EH (cell line): ENCODE measurements at places on chromosomes 16 and 17.

DNA sequence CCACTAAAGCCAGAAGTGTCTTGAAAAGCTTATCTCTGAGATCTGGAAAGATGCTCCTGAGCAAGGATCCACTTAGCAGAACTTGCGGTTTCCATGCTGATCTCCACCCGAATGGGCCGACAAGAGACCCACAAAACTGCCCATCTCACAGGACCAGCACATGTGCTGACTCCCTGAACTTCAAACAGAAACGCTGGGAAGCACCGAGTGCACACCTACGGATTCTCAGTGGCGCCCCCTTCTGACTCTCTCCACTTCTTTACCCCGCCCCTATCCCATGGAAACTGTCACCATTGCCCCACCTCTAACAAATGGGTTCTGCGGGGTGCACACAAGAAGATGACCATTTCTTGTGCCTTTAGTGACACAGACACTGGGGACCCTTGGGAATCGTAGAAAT lies 21.4 kb downstream of the CDRT4 start:
- DNase-seq, result no peak

- no peak for DNase-seq
These were observed 33.1 kb downstream of the PLD6 start for GRCh38 chr17:17172990-17173389.

DNA sequence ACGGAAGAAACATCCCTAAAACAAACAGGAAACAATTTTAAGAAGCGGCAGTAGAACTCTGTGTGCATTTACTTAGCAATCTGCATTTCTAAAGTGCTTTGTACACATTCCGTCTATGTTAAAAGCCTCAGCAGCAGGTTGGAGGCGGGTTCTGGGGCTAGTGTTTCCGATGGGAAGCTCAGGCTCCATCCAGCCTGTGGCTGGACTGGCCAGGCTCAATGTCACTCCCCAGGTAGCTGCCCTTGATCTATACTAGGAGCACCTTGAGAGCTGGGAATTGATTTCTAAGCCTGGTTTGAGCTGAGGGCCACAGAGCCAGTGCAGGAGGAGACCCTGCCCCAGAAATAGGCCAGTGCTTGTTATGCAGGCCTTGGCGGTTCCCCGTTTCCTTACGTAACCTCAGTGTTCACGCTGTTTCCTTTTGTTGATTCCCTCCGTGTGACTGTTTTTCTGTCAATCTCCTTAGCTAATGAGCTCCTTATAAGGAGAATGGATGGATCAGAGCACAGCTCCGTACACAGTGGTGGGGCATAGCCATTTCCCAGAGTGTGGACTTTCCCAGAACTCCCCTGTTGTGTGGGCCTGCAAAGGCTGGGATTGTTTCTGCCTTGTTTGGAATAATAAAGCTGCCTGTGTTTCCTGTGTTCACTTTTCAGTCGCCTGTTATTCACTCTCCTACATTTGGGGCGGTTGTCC lies 21.4 kb downstream of the ADORA2B start:
- DNase-seq, result peak; percentile 54

GRCh38 chr17:35064516-35065215 lies 1.2 kb upstream of the RFFL start:
- DNase-seq, result no peak

GRCh38 chr16:2280981-2281542 lies 13.1 kb upstream of the RNPS1 start:
- no peak for DNase-seq

DNA sequence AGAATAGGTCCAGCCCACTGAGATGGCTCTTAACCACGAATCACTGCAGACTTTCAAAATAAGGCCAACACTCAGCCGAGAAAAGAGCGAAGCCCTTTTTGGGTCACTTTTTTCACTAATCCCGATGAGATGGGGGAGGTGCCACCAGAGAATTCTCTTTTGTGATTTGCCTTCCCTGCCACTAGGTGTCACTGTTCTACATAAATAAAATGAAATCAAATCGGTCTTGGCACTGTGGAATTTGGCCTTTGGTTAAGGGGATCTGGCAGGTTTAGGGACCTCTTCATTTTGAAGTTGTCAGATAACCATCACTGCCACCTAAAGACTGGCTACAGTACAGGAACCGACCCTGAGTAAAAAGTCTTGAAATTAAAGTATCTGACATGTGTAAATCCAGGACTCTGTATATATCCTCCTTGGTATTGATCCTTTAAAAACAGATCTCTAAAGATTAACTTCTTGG lies 147.0 kb downstream of the HS3ST4 start:
- DNase-seq, result peak; percentile 54

- peak; percentile 70 for DNase-seq
These were observed 313.3 kb upstream of the XYLT1 start for GRCh38 chr16:17784073-17784472.

- DNase-seq, result no peak
These were observed 150.6 kb downstream of the RPTOR start for GRCh38 chr17:80694992-80695912.

GRCh38 chr17:82134101-82134500 lies 36.1 kb upstream of the FASN start:
- no peak for DNase-seq

DNA sequence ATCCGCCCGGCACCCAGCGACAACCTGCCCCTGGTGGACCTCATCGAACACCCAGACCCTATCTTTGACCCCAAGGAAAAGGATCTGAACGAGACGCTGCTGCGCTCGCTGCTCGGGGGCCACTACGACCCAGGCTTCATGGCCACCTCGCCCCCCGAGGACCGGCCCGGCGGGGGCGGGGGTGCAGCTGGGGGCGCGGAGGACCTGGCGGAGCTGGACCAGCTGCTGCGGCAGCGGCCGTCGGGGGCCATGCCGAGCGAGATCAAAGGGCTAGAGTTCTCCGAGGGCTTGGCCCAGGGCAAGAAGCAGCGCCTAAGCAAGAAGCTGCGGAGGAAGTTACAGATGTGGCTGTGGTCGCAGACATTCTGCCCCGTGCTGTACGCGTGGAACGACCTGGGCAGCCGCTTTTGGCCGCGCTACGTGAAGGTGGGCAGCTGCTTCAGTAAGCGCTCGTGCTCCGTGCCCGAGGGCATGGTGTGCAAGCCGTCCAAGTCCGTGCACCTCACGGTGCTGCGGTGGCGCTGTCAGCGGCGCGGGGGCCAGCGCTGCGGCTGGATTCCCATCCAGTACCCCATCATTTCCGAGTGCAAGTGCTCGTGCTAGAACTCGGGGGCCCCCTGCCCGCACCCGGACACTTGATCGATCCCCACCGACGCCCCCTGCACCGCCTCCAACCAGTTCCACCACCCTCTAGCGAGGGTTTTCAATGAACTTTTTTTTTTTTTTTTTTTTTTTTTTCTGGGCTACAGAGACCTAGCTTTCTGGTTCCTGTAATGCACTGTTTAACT lies 1.0 kb downstream of the NOG start:
- DNase-seq, result peak; percentile 23

DNA sequence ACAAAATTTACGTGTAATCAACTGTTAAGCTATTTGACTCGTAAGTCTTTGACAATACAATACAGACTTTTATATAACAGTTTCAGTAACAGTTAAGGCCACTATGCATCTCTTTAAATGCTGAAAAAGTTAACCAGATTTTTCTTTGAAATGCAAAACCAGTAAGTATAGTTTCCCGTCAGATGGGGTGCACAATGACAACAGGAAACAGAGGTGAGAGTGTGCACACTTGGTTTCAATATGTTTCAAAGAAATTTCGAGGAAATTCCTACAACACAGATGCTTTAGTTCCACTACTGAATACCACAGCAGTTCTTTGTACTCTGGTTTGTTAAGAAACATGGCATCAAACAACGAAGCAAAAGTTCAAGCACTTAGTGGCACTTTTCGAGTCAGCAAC lies 48.4 kb downstream of the RNF157 start:
- no peak for DNase-seq

GRCh38 chr16:70691223-70692129 lies 5.6 kb upstream of the MTSS2 start:
- peak; percentile 100 for DNase-seq

DNA sequence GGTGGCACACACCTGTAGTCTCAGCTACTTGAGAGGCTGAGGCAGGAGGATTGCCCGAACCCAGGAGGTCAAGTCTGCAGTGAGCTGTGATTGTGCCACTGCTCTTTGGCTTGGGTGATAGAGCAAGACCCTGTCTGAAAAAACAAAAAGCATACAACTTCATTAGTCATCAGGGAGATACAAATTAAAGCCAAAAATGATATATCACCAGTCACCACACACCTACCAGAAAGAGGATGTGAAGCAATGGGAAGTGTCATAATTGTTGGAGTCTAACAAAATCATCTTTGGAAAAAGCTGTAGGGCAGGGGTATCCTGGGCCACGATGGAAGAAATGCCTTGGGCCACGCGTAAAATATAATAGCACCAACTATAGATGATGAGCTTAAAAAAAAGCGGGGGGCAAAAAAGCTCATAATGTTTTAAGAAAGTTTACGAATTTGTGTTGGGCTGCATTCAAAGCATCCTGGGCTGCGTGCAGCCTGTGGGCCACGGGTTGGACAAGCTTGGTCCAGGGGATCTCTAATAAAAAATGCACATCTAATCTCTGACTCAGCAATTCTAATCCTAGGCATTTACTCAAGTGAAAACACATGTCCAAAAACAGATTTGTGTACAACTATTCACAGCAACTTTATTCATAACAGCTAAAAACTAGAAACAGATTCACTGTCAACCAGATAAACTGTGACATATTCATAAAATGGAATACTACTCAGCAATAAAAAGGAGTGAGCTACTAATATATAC lies 65.9 kb downstream of the HIC1 start:
- peak; percentile 70 for DNase-seq

DNA sequence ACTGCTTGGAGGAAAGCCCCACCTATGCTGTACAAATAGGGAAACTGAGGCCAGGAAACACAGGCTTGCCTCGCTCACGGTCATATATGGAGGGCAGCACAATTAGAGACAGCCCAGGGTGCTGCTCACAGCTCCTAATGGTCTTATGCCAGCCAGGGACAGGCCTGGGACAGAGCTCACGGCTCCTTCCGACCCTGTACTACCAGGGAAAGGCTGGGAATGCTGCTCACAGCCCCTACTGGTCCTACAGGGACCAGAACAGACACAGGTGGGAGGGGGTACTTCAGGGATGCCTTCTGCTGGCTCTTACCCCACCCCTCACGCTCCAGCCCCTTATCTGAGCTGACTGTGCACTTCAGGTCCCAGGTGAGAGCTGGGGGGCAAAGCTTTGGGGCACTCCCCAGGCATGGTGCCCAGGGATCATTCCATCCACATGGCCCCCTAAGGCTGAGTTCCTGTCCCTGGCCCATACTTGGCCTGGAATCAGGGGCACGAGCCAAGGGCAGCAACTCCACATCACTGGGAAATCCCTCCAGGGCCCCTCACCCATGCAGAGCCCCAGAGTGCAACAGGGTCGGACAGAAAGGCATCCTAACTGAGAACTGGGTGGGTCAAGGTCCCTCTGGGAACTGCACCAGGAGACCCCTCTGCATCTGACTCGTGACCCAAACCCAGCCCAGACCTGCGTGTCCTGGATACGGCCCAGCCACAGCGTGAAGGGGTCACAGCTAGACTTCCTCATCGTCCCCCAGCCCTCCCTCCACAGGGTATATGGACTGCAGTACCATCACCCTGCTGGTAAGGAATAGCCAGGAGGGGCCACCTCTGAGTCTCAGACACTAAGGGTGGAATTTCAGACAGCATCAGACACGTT lies 5.9 kb downstream of the RHBDF1 start:
- DNase-seq, result no peak

GRCh38 chr17:58051468-58051867 lies 31.8 kb upstream of the DYNLL2 start:
- DNase-seq, result no peak

DNA sequence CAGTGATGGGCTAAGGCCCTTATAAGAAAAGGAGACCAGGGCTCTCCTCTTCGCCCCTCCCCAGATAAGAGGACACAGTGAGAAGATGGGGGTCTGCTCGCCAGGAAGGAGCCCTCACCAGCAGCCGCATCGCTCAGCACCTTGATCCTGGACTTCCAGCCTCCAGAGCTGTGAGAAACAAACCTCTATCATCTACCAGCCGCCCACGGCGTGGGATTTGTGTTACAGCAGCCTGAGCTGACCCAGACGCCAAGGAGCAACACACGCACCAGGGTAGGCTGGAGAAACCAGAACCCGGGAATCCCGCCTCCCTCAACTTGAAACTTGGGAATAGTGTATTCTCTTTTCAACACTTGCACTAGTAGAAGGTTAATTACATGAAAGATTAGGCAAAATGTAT lies 4.2 kb upstream of the ZG16B start:
- DNase-seq, result no peak

DNA sequence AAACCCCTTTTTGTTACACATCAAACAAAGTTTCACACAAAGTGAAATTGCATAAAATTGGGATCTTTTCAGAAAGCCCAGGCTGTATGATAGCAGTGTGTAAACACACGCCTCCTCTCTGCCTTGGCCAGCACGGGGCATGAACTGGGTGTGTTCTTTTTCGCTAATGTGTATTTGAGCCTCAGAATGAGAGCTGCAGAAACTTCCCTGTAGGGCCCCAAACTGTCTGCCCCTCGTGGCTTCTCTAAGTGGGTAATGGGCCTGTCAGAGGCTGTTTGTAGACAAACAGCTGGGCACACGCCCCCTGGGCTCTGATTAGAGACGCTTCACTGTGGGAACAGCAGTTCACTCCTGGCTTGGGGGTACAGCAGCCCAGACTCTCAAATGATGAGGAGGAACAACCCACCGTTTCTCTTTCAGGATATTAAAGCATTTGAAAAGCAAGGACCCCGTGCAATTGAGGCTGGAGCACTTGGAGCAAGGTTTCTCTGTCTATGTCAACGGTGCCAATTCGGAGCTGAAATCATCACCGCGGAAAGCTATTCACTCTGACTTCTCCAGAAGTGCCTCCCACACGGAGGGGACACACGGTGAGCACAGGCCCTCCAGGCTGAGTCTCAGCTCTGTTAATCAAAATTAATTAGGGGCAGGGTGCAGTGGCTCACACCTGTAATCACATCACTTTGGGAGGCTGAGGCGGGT lies 78.4 kb downstream of the KATNIP start:
- no peak for DNase-seq

DNA sequence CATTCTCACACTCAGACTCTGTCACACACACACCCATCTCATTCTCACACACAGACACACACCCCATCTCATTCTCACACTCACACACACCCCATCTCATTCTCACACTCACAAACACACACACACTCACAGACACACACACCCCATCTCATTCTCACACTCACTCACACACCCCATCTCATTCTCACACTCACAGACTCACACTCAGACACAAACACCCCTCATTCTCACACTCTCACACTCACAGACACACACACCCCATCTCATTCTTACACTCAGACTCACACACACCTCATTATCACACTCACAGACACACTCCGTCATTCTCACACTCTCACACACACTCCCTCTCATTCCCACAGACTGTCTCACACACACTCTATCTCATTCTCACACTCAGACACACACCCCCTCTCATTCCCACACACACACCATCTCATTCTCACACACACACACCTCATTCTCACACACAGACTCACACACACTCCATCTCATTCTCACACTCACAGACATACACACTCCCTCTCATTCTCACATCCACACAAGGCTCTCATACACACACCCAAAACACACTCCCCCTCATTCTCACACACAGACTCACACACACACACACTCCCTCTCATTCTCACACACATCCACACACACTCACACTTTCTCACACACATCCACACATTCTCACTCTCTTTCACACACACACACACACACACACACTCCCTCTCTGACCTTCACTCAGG lies 2.9 kb downstream of the ASGR1 start:
- no peak for DNase-seq

GRCh38 chr17:19383681-19384470 lies 3.1 kb downstream of the MFAP4 start:
- no peak for DNase-seq

GRCh38 chr16:67154578-67155294 lies 3.9 kb upstream of the B3GNT9 start:
- no peak for DNase-seq
